Pons (tissue), 1 donor: ENCODE measurements at places on chromosomes 6 and 20.

DNA sequence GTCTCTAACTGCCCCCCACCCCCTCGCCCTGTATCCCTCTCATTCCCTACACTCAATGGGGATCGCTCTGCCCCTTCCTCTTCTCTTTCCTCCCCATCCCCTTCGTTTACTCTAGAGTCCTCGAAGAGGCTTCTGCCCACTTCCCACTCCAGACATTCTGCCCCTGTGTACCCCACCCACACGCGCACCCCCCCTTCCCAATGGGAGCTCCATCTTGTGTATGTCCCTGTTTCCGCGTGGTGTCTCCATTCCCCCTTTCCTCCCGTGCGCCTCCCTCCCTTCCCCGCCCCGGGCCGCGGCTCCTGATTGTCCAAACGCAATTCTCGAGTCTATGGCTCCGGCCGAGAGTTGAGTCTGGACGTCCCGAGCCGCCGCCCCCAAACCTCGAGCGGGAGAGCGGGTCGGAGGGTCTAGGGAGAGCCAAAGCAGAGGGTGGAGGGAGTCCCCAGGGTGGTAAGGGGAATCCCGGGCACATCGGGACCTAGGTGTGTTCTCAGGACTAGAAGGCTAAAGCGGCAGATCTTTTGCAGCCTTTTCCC, 679 bp upstream of the RING1 start:
- no peak for DNase-seq

DNA sequence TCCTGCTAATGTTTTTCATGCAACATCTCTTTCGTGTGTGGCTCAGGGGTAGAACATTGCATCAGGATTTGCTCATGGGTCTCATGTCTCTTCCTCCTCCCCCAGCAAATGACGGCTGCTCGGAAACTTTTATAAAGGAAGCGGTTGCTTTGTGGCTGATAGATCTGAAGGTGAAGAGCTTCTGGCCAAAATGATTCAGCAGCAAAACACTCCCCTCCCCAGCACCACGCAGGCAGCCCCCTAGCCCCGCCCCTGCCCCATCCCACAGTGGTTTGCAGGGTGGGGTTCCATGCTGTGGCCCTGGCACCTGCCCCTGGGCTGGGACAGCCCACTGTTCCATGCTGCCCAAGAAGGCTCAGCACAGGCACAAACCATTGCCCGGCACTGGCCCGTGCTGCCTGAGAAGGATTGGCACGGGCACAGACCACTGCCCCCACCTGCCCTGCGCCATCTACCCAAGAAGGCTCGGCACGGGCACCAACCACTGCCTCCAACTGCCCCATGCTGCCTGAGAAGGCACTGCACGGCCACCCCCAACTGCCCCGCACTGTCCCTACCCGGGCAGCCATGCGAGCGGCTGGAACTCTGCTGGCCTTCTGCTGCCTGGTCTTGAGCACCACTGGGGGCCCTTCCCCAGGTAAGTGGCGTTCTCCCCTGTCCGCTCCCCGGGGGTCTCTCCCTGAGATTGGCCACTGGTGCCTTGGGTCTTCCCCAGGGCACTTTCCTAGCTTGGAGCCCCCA, at the start of gene CST7:
TSS of gene CST7 (plus strand) at position 331 of the 741 bp plus-strand sequence. CDS start at position 568, 237 bp downstream.
- no peak for DNase-seq

- no peak for DNase-seq
Observed at GRCh38 chr6:20169119-20169557, 43.1 kb downstream of the MBOAT1 start.

DNA sequence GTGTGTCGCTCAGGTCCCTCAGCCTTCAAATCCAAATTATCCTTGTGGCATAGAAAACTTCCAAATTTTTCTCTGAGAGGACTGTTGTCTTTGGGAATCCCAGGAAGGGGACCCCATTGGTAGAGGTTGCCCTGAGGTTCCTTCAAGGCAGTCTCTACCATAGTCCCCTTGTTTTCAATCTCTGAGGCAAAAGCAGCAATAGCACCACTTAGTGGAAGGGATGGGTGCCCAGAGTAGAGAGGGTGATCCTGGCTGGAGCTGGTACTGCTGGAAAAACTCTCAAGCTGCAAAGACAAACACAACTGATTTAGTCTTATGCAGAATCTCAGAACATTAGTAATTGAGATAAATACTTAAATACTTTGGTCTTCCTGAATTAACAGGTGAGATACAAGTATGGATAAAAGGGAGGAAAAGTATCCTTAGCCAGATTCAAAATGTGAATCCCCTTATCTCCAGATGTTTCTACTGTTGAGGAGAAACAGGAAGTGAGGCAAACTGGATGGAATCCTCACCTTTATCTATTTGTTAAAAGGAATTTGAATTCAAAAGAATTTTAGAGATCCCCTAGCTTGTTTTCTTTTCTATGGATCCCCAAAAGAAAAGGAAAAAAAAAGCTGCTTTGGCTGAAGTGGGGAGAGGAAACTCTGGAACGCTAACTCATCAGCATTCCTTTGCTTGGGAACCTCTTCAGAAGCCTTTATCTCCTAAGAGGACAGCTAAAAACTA, 13.4 kb downstream of the ZNF318 start:
- peak; percentile 45 for DNase-seq

- no peak for DNase-seq
Observed at GRCh38 chr6:138104618-138105213, 2.5 kb downstream of the PERP start.

DNA sequence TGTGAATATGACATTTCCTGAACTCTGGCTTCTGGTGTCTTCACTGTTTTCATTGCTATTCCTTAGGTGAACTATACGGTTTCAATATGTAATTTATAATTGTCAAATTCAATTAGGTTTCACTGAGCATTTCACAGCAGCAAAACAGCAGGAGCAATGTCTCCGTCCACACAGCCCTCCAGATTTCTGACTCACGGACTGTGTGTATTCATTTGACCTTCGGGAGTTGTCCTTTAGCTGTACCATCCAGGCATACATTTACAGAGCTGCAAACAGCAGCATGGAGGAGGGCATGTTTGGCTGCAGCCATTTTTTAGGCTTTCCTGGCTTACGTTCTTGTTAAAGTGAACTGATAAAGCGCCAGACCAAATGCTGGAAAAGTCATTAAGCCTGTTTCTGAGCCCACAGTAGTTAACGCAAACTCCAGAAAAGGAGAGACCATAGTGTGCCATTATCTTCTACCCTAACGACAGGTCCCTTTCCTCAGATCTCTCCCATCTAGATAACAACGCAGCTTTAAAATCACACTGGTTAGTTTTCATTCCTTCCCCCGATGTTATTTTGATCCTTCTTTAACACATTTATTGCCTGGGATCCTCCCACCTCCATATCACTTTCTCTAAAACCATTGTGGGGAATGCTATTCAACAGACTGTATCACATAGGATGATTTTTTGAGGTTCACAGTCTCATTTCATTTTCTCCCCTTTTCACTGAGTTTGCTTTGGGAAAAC, 18.3 kb downstream of the FOXC1 start:
- no peak for DNase-seq

DNA sequence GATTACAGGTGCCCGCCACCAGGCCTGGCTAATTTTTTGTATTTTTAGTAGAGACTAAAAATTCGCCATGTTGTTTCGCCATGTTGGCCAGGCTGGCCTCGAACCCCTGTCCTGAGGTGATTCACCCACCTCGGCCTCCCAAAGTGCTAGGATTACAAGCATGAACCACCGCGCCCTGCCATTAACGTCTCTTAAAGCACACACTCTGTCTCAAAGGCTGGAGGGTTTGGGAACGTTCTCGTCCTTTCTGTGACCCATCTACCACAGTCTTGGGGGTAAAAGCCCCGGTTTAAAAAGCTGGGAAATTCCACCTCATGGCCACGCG, 57.8 kb upstream of the ARID1B start:
- peak; percentile 12 for DNase-seq

GRCh38 chr20:10916312-10916711, 242.5 kb upstream of the JAG1 start:
- DNase-seq: no peak

- DNase-seq: no peak
Observed at GRCh38 chr20:44087857-44088120, 99.2 kb downstream of the JPH2 start.

DNA sequence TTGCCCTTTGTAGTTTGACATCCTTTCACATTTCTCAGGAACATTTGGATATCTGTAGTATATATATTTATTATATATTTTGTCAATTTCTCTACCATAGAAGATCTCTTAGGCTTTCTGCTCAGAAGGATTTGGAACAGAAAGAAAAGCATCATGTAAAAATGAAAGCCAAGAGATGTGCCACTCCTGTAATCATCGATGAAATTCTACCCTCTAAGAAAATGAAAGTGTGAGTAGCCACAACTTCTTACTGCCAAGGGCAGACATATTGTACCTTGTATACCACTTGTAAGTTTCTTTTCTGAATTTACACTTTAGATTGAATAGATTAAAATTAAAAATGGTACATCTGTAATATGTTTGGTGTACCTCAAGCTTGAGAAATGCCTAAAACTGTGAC, 31.2 kb downstream of the TPX2 start:
- DNase-seq: no peak

- no peak for DNase-seq
Observed at GRCh38 chr6:108549741-108550140, 11.0 kb upstream of the FOXO3 start.
